Thoracic aorta (tissue), 2 donors: ENCODE measurements at places on chromosomes 4 and X. TPM values are rescaled to one million over a fixed set of nuclear protein-coding genes. Genes with fewer than 3 reads are reported as not detected.

IL3RA gene
- 7.3 TPM for total RNA-seq

SLC6A14 gene
- total RNA-seq = not detected

WDFY3 gene
- total RNA-seq = 140 TPM

PTCHD1 gene
- 1.6 TPM for total RNA-seq

STARD8 gene
- 15.8 TPM for total RNA-seq

BEX1 gene
- total RNA-seq = 0.92 TPM

BTC gene
- total RNA-seq = 10.4 TPM

SPATA18 gene
- total RNA-seq = 8.0 TPM

CT45A10 gene
- total RNA-seq = not detected

ARL13A gene
- not detected for total RNA-seq

GUCY1B1 gene
- 34.1 TPM for total RNA-seq

PCDH19 gene
- 0.41 TPM for total RNA-seq
